Stimulated activated memory B cell treated with anti-CD40 and anti-IgM and Interleukin-4, amounts not matched to agents 10 μg/mL and 1 μg/mL and 100 μg/mL, for 72 hours (primary cell): ENCODE measurements at places on chromosomes 6 and 20.

- no peak for ATAC-seq
Observed at GRCh38 chr6:149136913-149137286, 180.6 kb upstream of the TAB2 start.

- ATAC-seq = no peak
Observed at GRCh38 chr6:125054331-125054730, 92.1 kb downstream of the RNF217 start.

- no peak for ATAC-seq
Observed at GRCh38 chr6:35970181-35970580, 49.3 kb upstream of the SRPK1 start.

GRCh38 chr6:25919657-25920056 is 10.8 kb downstream of the SLC17A2 start:
- no peak for ATAC-seq

DNA sequence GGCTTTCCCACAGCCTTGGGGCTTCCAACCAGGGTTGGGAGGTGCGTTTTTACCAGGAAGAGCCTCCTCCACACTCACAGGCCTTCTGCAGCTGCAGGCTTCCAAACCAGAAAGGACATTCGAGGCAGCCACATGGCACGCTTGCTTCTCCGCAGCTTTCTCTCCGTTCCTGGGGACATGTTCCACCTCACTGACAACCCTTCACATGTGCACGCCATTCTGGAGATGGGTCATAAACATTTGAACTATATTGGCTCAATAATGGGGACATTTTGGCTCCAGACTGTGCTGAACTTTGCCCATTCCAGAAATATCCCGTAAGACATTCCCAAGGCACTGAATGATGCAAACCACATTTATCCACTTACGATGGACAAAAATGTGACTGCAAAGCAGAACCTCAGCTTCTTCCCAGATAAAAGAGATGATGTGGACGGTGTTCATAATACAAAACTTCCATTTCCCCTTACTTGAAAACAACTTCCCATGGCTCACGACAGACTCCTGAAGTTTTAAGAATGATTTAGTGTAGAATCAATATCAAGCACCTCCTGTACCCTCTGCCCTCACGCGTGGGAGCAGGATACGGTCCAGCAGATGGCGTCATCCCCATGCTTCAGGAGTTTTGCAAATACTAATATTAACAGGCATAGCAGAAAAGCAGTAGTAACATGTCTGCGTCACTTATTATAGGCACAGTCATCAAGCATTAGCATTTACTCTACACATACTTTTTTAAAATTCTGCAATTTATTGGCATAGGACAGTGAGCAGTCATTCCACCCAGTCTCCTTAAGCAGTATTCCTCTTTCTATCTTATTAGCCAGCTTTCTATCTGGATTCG is 25.4 kb upstream of the FOXF2 start:
- ATAC-seq = no peak

GRCh38 chr6:87918461-87918941 is 129.1 kb upstream of the SPACA1 start:
- ATAC-seq = no peak

- ATAC-seq = no peak
Observed at GRCh38 chr6:96391776-96392360, 129.7 kb upstream of the UFL1 start.

- ATAC-seq = peak; percentile 67
Observed at GRCh38 chr6:113634352-113635163, 222.6 kb upstream of the MARCKS start.

DNA sequence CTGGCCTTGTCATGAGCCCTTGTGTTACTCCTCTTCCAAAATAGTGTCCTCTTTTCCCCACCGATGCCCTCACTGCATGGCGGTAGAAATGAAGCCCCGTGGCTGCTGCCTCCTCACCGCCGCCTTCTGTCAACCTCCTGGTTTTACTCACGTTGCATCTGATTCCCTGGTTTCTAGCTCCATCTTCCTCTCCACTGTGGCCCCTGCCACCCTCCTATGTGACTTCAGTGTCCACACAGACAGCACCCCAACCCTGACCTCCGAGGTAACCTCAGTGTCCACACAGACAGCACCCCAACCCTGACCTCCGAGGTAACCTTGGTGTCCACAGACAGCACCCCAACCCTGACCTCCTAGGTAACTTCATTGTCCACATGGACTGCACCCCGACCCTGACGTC is 122.8 kb upstream of the THBS2 start:
- no peak for ATAC-seq

DNA sequence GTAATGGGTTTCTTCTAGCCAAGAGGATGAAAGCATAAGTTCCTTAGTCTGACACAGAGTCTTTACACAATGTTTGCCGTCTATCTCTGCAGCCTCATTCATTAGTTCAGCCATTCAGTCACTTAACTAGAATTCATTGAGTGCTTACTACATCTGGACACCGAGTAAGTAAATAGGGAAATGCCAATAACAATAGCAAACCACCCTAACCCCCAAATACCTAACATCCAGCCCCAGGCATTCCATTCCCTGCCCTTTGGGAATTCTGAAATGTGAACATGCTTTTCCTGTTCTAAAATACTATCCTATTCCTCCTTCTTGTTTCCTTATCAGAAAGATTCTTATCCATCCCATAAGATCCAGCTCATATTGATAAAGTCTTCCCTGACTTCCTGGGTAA is 277.6 kb upstream of the RNF217 start:
- no peak for ATAC-seq

- no peak for ATAC-seq
Observed at GRCh38 chr20:60221593-60221992, 263.4 kb downstream of the CDH26 start.

DNA sequence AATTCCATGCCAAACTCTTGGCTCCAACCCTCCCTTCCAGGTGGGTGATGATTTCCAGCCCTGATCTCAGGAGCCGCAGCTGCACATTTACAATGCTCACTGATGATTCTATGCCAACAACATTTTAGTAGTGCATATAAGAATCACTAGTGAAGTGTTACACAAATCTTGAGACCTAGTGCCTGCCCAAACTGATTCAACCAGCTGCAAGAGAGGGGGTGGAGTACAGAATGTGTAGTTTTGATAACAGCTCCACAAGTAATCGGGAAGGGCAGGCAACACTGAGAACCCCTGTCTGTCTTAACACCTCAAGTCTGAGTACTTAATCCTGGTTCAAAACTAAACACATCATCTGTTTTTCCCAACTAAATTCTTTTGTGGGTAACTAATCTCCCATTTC is 91.7 kb downstream of the PRDM1 start:
- no peak for ATAC-seq

DNA sequence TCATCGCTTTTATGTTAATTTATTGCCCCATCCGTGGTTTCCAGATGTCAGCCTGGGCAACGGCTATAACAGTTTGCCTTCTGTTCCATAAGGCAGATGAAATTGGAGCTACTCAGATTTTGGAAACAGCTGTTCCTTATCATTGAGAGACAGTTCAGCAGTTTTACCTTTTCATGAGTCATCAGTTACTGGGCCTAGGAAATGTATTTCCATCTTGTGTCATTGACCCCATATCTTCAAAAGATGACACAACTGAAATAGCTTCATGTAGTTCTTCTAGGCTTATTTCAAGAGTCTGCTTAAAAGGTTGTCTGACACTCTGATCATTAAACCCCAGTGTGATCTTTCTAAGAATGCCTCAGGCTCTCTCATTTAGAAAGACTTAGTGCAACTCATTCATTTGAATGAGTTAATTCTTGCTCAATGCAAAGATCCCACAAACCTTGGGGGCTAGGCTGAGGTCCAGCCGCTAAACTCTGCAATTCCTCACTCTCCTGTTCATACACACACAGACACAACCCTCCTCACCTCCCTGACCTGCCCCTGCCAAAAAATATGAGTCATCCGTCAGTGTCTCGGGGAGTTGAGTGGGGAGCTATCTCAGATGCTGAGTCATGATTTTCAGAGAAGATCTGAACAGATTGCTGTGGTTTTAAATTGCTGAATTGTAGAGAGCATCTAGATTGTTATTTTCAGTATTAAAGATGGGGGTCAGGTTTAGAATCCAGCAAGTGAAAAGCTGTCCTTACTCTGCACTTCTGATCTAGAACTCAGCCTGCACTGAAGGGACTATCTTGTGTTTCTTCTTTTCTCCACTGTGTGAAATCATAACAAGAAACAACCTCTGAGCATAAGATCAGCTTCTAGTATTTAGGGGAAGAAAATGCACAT is 61.8 kb downstream of the RPP40 start:
- no peak for ATAC-seq

GRCh38 chr20:55893031-55893430 is 112.3 kb downstream of the CBLN4 start:
- ATAC-seq = no peak

- ATAC-seq = no peak
Observed at GRCh38 chr6:166908811-166909210, 47.5 kb downstream of the RNASET2 start.

- ATAC-seq = no peak
Observed at GRCh38 chr6:88211446-88211845, 45.3 kb upstream of the CNR1 start.

- peak; percentile 49 for ATAC-seq
Observed at GRCh38 chr20:56359212-56360132, 698 bp downstream of the FAM210B start.

- no peak for ATAC-seq
Observed at GRCh38 chr6:155212616-155213380, 51.0 kb upstream of the CLDN20 start.

- no peak for ATAC-seq
Observed at GRCh38 chr6:20302702-20303251, 90.5 kb upstream of the MBOAT1 start.

- ATAC-seq = no peak
Observed at GRCh38 chr20:40506537-40506939, 182.5 kb downstream of the MAFB start.

DNA sequence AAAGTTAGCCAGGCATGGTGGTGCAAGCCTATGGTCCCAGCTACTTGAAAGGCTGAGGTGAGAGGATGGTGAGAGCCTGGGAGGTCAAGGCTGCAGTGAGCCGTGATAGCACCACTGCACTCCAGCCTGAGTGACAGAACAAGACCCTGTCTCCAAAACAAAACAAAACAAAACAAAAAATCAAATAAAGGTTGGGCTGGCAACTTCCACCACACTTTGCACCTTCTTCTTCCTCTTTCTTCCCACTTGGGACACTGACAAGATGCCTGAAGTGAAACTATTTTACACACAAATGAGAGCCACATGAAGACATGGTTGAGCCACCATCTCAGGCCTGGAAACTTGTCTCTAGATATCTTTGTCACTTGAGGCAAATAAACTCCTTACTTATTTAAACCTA is 53.8 kb upstream of the CCDC28A start:
- peak; percentile 47 for ATAC-seq

DNA sequence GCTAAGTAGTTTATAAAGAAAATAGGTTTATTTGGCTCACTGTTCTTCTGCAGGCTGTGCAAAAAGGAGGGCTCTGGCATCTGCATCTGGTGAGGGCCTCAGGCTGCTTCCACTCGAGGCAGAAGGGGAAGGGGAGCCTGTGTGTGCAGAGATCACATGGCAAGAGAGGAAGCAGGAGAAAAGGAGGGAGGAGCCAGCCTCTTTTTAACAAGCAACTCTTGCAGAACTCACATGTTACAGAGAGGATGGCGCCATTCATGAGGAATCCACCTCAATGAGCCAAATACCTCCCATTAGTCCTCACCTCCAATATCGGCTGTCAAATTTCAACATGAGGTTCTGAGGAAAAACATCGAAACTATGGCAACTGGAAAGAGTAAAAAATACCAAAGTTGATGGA is 666.6 kb upstream of the SLC35B3 start:
- no peak for ATAC-seq

DNA sequence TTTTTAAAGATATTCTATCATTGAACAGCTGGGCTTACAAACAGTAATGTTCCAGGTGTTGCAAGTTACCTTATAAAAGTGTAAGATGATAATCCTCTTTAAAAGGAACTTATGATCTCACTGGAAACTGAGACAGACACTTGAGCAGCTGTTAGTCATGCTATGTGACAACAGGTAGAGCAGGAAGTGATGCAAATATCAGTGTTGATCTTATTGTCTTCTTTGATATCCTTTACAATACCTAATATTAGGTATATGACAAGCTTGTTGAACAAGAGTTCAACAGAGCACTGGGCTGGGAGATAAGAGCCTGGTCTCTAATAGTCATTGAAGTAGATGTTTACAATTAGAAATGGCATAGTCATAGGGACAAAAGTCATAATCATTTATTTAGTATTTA is 150.0 kb downstream of the UBE3D start:
- ATAC-seq = no peak

- ATAC-seq = no peak
Observed at GRCh38 chr20:56929606-56930005, 300.5 kb downstream of the TFAP2C start.

- no peak for ATAC-seq
Observed at GRCh38 chr6:1129131-1129530, 182.8 kb upstream of the FOXQ1 start.

GRCh38 chr6:53020005-53020744 is 25.1 kb upstream of the GSTA4 start:
- no peak for ATAC-seq

DNA sequence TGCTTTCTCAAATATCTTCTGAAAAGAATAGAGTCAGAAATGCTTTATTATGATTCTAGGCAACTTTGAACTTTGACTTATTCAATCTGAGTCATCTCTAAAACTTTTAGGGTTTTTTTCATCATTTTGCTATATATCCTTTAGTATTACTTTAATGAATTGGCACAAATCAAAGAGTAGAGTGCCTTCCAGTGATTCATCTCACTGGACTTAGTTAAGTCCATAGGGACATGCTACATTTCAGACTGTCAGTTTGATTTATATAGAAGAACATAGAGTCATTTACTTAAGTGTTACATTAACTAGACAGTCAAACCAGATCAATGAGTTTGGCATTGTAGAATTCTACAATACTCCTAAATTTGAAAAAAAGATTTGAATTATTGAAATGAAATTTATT is 1235.7 kb upstream of the MAP3K7 start:
- no peak for ATAC-seq

GRCh38 chr6:109165392-109165974 is 70.2 kb downstream of the CEP57L1 start:
- no peak for ATAC-seq

DNA sequence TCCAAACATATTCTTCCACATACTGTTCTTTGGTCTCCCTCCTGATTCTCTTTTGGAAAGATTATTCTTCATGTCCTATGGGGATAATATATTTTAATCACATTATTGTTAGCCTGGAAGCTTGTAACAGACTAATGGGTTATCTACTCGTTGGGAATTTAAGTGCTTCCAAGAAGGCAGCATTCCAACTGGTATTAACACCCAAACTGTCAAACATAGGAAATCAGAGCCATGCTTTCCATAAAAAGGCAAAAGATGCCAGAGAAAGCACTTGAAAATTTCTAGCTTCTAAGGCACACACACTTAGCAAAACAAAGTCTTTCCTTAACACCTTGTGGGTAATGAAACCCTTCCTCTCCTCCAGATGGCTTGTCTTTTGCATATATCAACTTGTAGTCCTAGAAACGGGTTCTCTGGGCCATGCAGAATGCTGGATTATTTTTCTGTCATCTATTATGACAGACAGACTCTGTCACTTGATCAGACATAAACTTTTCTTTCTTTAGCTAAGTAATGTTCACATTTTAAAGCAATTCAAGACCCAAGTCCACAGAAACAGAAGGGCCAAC is 41.5 kb downstream of the B4GALT5 start:
- ATAC-seq = no peak

- ATAC-seq = peak; percentile 91
Observed at GRCh38 chr20:53949319-53949839, 121.0 kb downstream of the BCAS1 start.
